ENCODE measurements at places on chromosomes 7 and 10.

DNA sequence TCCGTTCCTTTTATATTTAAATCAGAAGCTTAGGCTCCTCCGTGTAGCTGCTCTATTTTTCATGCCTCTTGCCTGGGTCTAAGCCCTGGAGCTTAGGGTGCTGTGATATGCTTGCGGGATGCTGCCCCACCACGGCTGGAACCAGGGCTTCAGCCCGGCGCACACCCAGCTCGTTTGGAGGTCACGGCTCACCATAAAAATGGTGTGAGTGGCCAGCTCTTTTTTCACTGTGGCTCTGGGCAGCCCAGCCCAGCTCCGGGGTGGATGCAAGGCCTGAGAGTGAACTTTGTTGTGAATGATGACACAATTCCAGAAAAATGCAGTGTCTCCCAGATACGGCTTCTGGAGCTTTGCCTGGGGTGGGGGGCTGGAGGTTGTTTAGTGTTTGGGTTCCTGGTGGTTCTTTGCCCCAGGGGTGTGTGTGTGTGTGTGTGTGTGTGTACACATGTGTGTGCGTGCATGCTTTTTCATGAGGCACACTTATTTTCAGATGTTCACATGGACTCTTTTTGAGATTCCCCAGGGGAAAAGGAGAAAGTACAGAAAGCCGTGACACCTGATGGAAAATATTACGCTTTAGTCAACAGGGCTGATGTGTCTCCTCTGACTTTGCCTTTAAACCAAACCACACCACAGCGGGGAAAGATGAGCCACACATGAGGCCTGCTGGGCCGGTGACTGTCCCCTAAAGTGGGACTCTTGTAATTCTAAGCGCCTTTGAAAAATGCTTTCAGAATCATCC, 46.2 kb downstream of the GRK5 start:
- no peak for DNase-seq

DNA sequence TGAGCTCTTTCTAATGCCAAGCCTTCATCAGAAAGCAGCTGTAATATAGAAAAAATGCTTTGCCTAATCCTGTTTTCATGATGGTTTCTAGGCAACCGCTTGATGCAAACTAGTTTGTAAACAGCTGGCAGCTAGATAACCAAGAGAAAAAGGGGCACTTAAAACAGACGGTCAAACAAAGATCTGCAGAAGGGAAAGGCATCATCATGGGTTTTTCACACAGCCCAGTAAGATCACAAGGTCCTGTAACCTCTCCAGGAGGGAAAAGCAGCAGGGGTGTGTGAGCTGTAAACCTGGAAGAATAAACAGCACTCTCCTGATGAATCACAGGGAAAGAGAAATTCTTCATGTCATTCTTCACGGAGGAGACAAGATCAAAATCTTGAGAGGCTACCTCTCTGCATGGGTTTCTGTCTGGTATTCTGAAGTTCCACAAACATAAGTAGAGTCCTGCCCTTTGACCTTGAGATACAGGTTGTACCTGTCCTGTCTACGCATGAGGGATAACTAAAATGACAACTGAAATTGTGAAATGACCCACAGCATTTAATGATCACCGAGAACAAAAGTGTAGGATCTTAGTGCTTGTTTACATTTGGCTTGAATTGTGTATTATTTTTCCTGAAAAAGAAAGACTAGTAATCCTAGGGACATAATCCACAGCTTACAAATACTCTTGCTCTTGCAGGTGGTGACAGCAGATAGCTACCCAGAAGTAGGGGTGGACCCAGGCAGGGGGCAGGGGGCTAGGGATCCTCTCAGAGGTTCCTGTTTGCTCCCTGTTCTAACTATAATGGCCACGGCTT, 48.0 kb downstream of the CREB3L2 start:
- DNase-seq: no peak

- no peak for DNase-seq
These were observed 1.6 kb downstream of the TIAL1 start for GRCh38 chr10:119595134-119595675.

- DNase-seq: no peak
These were observed 4.9 kb upstream of the VWA2 start for GRCh38 chr10:114234132-114234531.

GRCh38 chr10:124249196-124249595, 155.8 kb upstream of the CHST15 start:
- DNase-seq: no peak
